Hypothalamus (tissue), 51 donors: ENCODE measurements at places on chromosomes 12 and 14.

DNA sequence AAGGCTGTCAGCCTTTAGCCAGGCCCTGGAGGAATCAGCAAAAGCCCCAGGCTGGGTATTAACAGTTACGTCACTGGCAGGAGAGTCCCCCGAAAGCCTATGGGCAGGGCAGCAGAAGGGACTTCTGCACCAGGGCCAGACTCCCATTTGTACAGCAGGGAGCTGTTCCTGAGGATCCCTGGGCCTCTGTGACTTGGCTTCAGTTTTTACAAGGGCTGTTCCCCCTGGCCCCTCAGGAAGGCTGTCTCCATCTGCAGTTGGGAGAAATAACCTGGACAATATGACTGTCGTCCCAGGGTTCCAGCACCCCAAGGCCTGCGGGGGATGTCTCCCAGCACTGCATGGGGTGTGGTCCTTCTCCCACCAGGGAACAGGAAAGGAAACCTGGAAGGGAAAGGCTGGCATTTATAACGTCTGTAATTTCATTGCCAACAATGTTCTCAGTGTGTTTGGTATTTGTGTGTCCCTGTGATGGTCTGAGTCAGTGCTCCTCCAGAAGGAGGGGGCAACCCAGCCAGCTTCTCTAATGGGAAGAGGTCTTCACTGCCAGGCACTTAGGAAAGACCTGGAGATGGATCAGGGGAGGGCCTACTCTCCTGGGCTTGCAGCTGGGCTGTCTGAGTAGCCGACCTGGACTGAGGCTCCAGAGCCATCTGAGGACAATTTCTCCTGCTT, 42.4 kb downstream of the ERH start:
- no peak for DNase-seq

DNA sequence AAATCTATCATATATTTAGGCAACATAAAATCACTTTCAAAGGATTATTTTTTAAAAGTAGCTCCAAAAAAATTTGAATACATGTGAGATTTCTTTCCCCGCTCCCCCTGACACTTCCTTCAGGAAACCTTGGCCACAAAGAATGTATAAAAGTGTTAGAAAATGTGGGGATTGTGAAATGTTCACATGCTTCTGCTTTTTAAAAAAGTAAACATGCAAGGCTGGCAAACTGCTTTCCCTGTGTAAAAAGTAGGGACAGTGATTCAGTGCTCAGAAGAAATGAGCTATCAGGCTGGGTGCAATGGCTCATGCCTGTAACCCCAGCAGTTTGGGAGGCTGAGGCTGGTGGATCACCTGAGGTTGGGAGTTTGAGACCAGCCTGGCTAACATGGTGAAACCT, 26.6 kb downstream of the MBIP start:
- DNase-seq: no peak

GRCh38 chr14:74504874-74505720, 11.5 kb downstream of the ISCA2 start:
- DNase-seq: no peak

- no peak for DNase-seq
Measured at GRCh38 chr12:67942724-67943123, 46.5 kb upstream of the IFNG-AS1 start.
